ENCODE measurements at places on chromosomes 5 and 9.

DNA sequence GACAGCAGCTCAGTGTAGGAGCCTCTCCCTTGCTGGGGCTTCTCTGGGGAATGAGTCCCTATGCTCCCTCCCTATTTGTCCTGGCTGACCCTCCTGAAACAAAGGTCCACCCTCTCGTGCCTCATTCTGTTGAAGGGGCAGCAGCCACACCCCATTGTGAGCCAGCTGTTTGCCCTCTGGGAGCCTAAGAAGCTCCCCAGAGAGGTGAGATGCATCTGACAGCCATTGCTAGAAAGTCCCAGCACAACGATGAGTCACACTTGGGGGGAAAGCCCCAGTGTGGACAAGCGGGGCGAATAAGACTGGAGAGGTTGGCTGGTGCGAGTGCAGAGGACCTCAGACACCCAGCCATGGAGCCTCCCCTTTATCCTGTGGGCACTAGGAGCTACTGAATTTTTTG, 101.4 kb downstream of the PPARGC1B start:
- DNase-seq, result no peak
- H3K4me3 ChIP-seq, result no peak overlapping the region
- H3K4me1 ChIP-seq, result no peaks in the 10 kb centered on the region

DNA sequence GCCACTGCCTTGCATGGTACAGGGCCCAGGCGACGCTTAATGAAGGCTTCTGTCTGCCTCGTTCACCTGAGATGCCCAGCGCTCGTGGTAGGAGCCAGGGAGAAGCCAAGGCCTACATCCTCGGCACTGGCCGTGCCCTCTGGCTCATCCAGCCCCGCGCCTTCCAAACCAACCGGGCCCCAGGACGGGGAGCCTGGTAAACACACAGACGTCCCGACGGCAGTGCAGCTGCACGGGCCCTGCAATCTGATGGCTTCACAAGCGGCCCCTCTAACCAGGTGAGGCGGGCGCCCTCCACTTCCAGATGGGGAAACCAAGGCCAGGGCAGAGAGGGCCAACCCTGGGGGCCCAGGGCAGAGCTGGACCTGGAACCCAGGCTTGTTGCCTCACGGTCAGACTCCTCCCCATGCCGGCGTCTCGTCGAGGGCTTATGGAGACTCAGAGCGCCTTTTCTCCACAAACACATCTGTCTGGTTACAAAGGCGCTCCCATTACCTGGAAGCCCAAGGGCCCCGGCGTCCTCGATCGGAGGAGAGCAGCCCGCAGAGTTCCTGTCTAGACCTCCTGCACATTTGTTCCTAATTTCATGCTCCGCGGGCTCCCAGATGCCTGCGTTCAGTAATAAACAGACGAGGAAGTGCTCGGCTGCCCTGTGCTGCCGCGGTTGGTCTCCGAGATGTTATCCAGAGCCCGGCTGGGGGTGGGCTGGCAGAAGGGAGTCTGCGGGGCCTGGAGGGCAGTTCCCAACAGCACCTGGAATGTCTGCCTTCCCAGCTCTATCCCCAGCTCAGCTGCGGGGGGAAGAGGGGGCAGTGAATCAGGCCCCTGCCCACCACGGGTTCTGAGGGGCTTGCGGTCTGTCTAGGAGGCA, 23.5 kb downstream of the FAM163B start:
- H3K27ac ChIP-seq, result no peak overlapping the region
- no peaks in the 10 kb centered on the region for H3K36me3 ChIP-seq
- no peak for DNase-seq
- H3K4me1 ChIP-seq, result peaks cover 7% of the 10 kb centered on the region
- peaks cover 57% of the 10 kb centered on the region for H3K27me3 ChIP-seq

- no peak for DNase-seq
- H3K27ac ChIP-seq, result no peak overlapping the region
- H3K4me1 ChIP-seq, result no peaks in the 10 kb centered on the region
- peaks cover 23% of the 10 kb centered on the region for H3K27me3 ChIP-seq
Measured at GRCh38 chr9:4124266-4124665, 175.6 kb downstream of the GLIS3 start.

DNA sequence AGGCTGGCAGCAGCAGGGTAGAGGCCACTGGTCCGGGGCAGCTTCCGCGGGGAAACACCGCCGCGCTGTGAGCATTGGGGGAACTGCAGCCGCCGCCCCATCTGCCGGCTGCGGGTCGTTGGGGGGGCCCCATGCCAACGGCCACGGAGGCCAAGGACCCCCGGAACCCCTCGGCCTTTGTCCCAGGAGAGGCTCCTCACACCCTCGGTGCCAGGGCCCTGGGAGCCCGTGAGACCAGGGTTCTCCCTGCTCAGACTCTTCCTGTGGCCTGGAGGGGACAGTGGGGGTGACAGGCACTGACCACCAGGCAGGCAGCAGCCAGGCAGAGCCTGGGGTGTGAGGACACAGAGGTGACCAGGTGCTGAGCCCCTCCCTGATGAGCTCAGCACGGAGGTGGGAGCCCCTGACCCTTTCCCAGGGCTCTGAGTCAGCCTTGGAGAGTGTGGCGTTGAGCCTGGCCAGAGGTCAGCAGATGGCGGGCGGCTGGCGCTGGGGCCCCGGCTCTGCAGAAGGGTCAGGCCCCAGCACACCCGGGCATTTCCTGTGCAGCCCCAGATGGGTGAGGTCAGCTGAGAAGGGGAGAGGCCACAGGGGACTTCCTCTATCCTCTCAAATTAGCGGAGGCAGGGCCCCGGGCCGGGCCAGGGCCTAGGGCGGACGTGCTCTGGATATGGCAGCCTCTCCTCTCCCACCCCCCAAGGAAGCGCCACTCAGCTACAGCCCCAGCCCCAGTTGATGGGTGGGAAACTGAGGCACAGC, 17.9 kb upstream of the EGFL7 start:
- no peak overlapping the region for H3K4me3 ChIP-seq
- peaks cover 26% of the 10 kb centered on the region for H3K27me3 ChIP-seq
- peaks cover 1% of the 10 kb centered on the region for H3K4me1 ChIP-seq
- H3K36me3 ChIP-seq, result peaks cover 7% of the 10 kb centered on the region
- peak; percentile 71 for DNase-seq
- no peak overlapping the region for H3K27ac ChIP-seq

- peak overlapping the region; percentile 93 for H3K4me3 ChIP-seq
- peaks cover 11% of the 10 kb centered on the region for H3K36me3 ChIP-seq
- H3K4me1 ChIP-seq, result peaks cover 42% of the 10 kb centered on the region
Measured at GRCh38 chr5:136133222-136133921, 727 bp downstream of the SMAD5 start.

DNA sequence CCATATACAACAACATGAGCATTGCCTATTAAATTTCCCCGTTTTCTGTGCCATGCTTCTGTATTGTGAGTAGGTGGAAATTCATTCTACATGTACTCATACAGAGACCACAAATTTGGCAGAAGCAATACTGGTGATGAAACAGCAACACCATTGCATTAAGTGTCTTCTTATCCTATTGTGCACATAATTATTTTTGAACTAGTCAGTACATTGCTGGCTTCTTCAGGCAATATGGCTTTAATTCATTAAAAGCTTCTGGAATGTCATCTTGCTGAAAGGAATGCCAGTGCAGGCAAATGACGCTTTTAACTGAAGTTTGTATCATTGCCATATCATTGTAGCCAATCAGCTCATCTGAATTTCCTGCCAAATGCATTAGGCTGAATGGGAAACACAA, 82.6 kb downstream of the KIAA1958 start:
- no peak overlapping the region for H3K27ac ChIP-seq
- peaks cover 5% of the 10 kb centered on the region for H3K4me1 ChIP-seq
- no peaks in the 10 kb centered on the region for H3K36me3 ChIP-seq
- DNase-seq, result no peak

DNA sequence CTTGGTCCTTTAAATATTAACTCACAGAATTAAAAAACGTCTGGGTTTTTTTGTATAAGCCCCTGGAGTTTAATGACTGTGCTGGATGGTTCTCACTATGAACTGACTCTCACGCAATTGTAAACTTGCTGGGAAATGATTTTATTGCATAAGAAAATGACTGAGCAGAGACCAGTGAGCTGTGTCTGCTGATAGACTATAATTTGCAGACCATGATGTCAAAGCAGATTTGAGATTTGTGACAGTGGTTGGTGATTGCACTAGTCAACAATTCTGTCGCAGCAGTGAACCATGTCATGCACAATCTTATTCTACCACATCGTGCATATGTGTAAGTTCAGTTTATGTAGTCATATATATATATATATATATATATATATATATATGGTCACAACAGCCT, 85.7 kb upstream of the C9orf72 start:
- no peak for DNase-seq
- no peak overlapping the region for H3K27ac ChIP-seq
- H3K4me3 ChIP-seq, result no peak overlapping the region
- H3K36me3 ChIP-seq, result no peaks in the 10 kb centered on the region
- peaks cover 6% of the 10 kb centered on the region for H3K27me3 ChIP-seq

DNA sequence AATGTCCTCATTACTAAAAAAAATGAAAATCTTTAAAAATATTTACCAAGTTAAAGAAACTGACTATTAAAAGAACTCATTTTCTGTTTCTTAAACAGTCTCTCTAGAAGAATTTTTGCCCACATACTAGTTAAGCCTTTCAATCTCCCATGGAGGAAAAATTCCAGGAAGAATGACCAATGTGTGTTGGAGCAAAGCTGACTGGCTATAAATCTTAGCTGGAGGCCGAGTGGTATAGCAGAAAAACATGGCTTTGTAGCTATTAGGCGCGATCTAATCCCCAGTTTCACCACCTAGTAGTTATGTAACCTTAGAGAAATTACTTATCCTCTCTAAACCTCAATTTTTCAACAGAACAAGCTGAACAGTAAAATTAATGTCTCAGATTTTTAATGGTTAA, 135.5 kb upstream of the PRLR start:
- H3K27me3 ChIP-seq, result peaks cover 21% of the 10 kb centered on the region
- DNase-seq, result no peak
- H3K36me3 ChIP-seq, result no peaks in the 10 kb centered on the region
- H3K27ac ChIP-seq, result no peak overlapping the region

GRCh38 chr9:106102821-106103220, 408.5 kb downstream of the TMEM38B start:
- H3K36me3 ChIP-seq, result no peaks in the 10 kb centered on the region
- DNase-seq, result no peak
- H3K27ac ChIP-seq, result no peak overlapping the region
- no peaks in the 10 kb centered on the region for H3K27me3 ChIP-seq
- no peak overlapping the region for H3K4me3 ChIP-seq
